CD4-positive, alpha-beta T cell treated with Interleukin-12 subunit alpha and Interleukin-12 subunit beta, for 1 hour (primary cell): ENCODE measurements at places on chromosomes 7 and 10.

- DNase-seq: no peak
Measured at GRCh38 chr10:116312548-116312947, 11.7 kb upstream of the CCDC172 start.

GRCh38 chr7:77569514-77570232 lies 32.6 kb downstream of the PTPN12 start:
- no peak for DNase-seq

DNA sequence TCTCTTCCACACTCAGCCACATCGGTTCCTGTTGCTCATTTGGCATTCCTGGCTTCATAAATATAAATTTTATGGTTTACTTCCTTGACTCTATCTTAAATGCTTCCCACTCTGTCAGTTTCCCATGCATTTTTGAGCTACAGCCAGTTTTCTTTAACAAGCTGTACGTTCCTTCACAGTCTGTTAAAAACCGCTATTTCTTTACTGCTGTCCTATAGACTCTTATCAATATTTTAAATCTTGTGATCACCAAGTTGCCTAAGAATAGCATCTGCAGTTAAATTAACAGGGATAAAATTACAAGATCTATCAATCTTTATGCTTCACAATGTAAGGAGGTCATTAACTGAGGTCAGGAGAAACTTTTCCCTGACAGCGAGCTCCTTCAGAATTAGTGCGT lies 103.1 kb upstream of the RHOBTB1 start:
- DNase-seq: no peak

GRCh38 chr7:151086802-151087244 lies 548 bp downstream of the AGAP3 start:
- no peak for DNase-seq

DNA sequence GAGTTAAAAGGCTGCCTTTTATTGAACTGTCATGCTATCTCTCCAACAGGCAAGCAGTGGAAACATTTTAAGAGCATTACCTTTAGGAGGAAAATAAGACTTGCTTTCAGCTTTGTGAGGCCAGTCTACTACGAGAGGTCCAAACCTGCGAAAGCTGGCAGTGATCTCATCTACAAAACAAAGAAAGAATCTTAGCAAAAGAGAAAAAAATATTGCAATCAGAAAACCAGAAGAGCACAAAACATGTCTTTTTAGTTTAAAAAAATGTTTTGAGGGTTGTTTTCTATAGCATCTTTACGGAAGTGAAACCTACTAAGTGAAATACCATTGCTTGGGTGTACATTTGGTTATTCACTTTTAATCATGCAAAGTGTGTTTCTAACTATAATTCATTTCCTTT lies 147.9 kb downstream of the CPEB3 start:
- DNase-seq: no peak

DNA sequence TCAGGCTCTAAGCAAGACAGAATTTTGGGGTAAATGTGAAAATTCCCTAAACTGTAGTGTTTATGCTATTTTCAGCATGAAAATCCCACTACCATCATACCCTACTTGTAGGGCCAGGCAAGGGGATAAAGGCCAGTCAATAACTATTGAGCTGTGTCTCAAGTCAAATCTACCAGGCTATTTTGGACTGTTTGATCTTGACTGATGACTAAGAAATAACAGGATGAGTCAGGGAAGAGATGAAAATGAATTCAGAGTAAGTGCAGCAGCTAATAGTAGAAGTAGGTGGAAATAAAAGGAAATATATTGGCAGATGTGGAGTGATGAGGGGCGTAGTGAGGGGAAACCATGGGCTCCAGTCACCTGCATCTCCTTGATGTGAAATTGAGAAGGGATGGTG lies 225.8 kb upstream of the PHYHIPL start:
- DNase-seq: no peak

GRCh38 chr10:73871295-73872189 lies 2.8 kb downstream of the CAMK2G start:
- DNase-seq: no peak

GRCh38 chr10:133401981-133402725 lies 8.2 kb downstream of the MTG1 start:
- DNase-seq: no peak

DNA sequence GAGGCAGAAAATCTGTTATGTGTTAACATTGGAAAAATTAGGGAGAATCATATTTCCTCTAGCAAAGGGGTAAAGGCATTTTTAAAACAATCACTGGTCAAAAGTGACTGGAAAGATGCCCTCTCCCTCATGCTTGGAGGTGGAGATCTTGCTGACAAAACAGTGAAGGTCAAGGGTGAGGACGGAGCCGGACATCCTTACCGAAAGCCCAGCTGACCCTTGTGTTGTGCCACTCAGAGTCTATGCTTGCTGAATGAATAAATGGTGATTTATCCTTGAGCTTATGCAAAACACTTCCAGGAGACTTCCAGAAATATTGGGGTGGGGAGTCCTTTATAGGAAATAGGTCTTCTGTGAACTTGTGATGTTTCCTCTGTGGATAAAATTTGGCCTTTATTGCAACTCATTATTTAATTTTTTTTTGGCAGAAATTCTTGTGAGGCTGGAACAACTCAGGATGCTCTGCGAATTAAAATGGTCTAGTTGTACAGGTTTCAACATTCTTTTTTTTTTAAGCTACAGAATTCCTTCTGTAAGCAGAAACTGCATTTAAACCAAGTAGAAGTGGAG lies 28.3 kb upstream of the ELMO1 start:
- no peak for DNase-seq

- no peak for DNase-seq
Measured at GRCh38 chr10:8037941-8038894, 16.3 kb upstream of the GATA3 start.

DNA sequence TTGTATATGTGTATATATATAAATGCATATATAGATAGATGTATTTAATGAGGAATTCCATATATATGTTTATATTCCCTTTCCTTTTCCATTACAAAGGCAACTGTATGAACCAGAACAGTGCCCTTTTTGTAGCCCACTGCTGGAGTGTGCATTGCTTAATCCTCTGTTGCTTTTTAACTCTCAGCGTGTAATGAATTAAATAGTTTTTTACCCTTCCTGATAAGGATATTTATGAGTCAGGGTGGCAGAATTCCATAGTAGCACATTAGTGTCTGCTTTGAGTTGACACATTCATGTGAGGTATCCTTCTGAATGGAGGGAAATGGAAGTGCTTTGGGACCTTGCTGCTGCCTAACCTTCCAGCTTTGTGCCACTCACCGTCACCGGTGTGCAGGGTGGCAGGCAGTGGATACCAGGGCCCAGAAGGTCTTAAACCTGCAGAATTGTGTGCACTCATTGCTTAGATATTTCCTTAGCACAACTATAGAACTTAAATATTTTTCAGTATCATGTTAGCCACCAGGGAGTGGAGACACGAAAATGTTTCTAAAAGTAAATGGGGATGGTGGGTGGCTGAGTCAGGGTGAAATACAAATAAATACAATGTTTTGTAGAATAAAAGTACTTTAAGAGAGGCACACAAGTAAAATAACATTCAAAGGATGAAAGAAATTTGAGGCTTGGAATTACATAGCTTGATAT lies 117.9 kb downstream of the SND1 start:
- DNase-seq: no peak

GRCh38 chr7:24115661-24116060 lies 168.3 kb upstream of the NPY start:
- DNase-seq: no peak

DNA sequence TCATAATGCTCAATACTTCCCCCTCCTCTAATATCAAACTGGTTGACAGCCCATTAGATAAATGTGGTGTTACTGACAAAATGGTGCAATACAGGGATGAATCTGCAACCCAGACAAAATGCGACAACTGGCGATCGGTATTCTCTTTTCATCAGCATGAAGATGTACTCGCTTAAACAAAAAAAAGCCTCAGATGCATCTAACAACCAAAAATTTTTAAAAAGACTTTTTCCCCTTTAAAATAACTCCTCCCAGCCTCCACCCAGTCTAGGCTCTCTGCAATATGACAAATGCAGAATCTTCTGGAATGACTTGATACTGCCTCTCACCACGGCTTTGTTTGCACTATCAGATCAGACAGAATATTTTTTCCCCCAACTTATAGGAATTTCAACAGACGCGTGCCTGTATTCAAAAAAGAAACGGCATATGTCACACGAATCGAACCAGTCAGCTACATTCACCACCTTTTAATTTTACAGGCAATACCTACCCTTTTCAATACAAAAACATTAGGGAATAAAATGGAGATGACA lies 1.2 kb downstream of the YWHAG start:
- DNase-seq: no peak

DNA sequence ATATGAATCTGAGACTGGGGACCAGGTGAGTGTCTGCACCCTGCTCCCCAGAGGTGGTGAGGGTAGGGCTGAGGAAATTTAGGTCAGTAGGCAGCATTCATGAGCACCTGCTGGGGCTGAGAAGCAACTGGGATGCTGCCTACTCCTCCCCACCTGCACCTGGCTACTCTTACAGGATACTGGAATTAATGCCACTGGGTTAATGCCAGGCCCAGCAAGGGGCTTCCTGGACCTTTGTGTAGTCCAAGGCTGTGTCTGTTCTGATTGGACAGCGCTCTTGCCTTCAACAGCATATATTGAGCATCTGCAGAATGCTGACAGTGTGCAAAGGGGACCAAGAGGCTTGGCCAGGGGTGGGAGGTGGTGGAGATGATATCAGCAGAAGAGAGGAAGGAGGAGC lies 32.1 kb downstream of the ADCYAP1R1 start:
- DNase-seq: no peak

DNA sequence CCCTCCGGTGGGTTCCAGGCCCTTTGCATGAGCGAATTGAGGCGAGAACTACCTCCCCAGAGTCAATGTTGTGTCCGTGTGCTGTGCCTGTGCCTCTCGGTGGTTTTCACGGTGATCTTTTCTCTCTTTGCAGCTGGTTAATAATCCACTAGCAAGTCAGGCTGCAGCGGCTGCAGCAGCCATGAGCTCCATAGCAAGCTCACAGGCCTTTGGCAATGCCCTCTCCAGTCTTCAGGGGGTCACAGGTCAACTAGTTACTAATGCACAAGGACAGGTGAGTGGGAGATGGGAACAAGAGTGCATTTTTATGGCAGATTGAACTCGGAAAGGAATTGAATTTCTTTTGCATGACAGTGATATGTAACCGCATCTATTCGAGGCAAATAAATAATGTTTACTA lies 159.7 kb upstream of the YAE1 start:
- DNase-seq: no peak

DNA sequence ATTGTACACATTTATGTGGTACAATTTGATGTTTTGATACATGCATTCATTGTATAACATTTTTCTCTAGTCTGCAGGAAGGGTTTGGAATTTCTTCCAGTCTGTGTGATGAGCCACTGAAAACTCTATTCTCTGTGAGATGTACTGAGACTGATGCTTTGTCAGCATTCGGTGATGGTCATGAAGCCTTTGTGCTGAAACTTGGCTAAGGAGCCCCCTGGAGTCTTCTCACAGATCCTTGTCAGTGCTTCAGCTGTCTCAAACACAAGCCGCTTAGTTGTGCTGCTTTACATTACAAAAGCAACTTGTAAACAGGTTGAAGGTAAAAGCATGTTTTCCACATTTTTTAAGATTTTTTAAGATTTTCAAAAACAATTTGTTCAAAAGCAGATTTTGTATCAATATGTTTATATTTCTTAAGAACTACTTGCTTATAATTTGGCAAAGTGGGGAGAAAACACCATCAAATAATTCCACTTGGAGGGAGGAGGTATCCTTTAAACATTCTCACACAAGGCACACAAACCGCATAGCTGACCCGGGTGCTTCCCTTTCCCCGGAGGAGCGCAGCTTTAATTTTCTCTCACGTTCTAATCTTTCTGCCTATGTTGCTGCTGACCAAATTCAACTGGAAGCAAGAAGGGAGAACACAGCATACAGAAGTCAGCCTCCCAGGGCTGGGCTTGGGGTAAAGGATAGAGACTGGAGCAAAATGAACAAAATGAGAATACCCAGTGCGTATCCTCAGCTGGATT lies 249.8 kb upstream of the VSTM2A start:
- no peak for DNase-seq

DNA sequence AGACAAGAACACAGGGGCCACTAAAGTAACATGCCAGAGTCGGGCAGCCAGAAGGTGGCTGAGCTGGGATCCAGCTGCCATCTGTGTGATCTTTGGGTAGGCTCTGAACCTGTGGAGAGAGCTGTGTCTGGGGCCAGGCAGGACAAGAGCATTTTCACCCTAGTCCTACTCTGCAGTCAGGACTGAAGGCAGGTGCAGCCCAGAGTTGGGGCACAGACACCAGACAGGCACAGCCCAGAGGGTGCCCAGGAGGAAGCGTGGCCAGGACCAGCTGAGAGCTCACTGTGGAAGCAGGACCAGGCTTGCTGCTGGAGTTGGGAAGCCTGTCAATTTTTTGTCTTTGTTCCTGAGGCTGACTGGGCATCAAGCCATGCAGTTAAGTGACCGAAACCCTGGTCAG lies 113.6 kb downstream of the ADCY1 start:
- no peak for DNase-seq

GRCh38 chr7:121796936-121797656 lies 75.9 kb upstream of the PTPRZ1 start:
- no peak for DNase-seq
